Vagina (tissue), 2 donors: ENCODE measurements at places on chromosomes 2 and 18. TPM values are rescaled to one million over a fixed set of nuclear protein-coding genes. Genes with fewer than 3 reads are reported as not detected.

Gene SKOR2
- not detected for total RNA-seq

DNA sequence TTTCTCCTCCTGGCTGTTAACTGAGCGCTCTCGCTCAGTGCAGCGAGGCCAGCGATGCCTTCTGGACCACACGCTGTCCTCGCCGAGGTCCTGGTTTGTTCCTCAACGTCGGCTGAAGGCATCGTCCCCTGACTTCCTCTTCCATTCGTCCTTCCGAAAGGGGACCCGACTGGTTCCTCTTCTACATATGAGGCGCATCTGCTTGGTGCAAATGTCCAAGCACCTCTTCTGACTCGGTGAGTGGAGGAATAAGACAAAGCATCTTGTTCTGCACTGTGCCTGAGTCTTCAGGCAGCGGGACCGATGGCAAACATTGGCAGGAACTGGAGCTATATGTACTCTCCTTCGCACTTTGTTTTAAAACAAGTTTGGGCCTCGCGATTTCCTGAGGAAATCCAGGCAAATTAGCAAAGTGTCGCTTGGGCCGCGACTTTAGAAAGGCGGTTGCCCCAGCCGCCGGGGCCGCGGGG, 621 bp upstream of the KCNS3 start:
- DNase-seq, result no peak

Gene CDH19
- 18.2 TPM for total RNA-seq

DNA sequence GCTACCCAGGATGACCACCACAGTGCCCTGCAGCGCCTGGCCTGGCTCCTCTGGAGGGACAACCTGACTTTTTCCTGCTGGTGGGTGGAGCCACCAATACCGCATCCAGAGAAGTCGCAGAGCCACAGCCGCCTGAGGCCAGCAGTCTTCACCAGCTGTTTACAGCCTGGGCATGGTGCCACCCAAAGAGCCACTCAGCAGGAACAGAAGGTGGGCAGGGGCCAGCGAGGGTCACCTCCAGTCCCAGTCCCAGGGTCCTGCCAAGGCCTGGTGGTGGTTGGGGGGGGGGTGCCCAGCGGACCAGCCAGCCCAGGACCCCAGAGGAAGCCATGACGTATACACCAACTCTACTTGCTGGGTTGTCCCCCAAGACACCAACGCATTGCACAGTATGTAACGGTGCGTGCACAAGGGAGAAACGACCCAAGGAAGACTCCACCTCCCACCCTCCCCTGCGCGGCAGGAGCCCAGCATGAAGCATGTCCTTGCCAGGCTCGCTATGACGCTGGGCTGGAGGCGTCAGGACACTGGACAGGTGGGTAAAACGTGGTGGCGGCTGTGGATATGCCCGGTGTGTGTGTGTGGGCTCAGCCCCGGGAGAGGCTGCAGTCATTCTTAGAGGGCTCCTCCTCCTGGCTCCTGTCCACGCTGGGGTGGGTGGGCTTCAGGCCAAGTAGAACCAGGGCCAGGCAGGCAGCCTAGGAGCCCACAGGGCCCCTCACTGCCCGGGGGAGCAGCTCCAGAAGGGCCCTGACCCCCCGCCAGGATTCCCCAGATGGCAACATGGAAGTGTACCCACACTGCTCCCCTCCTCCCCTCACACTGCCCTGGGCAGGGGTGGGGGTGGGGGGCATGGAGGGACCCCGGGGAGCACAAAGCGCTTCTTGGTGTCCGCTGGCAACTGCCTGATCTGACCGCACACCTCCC, 49.3 kb downstream of the HS6ST1 start:
- DNase-seq, result peak; percentile 77

- DNase-seq, result no peak
Measured at GRCh38 chr18:50606609-50607008, 46.7 kb downstream of the MAPK4 start.

DNA sequence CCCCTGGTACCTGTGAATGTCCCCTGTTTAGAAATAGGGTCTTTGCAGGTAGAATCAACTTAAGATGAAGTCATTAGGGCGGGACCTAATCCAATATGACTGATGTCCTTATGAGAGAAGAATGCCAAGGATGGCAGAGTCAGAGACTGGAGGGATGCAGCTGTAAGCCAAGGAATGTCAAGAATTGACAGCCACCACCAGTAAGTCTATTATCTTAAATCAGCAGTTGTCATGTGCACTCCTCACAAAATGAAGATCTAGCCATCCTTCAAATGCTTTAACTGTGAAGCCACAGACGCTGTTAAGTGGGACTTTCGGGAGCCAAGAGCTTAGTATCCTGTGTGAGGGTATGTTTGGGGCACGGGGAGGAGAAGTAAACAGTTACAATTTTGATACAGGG, 83.2 kb downstream of the ITGA4 start:
- DNase-seq, result no peak

- DNase-seq, result no peak
Measured at GRCh38 chr18:40985436-40985835, 969.6 kb upstream of the PIK3C3 start.

Gene CIB4
- total RNA-seq, result not detected
